SJCRH30 (cell line): ENCODE measurements at places on chromosomes 4 and X.

DNA sequence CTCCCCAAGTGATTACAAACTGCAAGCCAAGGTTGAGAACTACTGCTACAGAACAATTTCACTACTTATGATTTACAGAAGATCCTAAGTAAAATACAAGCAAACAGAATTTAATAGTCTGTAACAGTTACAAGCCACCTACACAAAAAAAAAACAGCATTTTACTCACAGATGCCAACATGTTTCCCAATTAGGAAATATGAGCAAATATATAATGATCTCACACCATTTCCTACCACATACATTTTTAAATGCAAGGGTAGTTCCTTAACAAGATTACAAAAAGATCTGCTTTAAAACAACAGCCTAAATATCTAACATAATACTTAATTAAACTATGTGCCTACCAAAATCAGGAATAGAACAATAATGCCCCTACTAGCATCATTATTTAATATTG lies 63.4 kb downstream of the EFHC2 start:
- DNase-seq, result no peak

GRCh38 chr4:84796394-84796793 lies 170.1 kb downstream of the WDFY3 start:
- DNase-seq, result no peak

GRCh38 chr4:24655971-24656370 lies 71.6 kb upstream of the DHX15 start:
- no peak for DNase-seq

DNA sequence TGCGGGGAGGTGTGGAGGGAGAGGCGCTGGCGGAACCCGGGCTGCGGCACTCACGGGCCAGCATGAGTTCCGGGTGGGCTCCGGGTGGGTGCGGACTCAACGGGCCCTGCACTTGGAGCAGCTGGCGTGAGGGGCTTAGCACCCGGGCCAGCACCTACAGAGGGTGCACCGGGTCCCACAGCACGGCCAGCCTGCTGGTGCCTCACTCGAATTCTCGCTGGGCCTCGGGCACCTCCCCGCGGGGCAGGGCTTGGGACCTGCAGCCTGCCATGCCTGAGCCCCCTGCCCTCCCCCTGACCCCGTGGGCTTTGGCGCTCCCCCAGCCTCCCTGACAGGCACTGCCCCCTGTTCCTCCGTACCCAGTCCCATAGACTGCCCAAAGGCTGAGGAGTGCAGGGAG lies 10.8 kb upstream of the CAMK2D start:
- no peak for DNase-seq

DNA sequence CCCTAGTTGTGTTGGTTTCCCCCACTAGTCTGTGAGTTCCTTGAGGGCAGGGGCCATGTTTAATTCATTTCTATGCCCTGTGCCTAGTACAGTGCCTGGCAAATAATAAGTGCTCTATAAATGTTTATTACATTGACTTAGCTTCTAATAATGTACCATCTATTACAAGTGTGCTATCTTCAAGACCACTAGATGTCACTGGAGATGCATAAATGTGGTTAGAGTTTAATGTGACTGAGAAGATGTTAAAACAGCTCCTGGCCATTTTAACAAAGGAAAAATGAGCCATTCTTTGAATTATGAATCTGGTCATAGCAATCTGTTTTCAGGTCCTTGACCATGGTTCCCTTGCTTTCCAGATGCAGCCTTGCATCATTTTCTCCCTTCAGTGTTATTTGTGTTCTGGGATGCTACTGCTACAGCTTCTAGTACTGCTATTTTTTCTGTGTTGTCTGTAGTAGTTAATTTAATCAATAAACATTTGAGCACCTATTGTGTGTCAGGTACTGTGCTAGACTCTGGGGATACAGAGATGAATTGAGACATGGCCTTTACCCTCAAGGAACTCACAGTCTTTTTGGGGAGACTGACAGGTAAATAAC lies 43.2 kb downstream of the SLC9A6 start:
- peak; percentile 58 for DNase-seq

- DNase-seq, result peak; percentile 12
Observed at GRCh38 chrX:139126493-139126892, 404.0 kb upstream of the F9 start.

- DNase-seq, result no peak
Observed at GRCh38 chr4:10342866-10343265, 114.4 kb downstream of the ZNF518B start.

- DNase-seq, result no peak
Observed at GRCh38 chrX:123093792-123094191, 90.3 kb upstream of the GRIA3 start.

GRCh38 chr4:11183356-11183740 lies 245.3 kb downstream of the HS3ST1 start:
- no peak for DNase-seq

GRCh38 chrX:6002056-6002455 lies 226.6 kb downstream of the NLGN4X start:
- DNase-seq, result no peak

- no peak for DNase-seq
Observed at GRCh38 chrX:96425200-96425599, 259.4 kb upstream of the DIAPH2 start.

- no peak for DNase-seq
Observed at GRCh38 chr4:101071241-101071640, 276.1 kb downstream of the PPP3CA start.

DNA sequence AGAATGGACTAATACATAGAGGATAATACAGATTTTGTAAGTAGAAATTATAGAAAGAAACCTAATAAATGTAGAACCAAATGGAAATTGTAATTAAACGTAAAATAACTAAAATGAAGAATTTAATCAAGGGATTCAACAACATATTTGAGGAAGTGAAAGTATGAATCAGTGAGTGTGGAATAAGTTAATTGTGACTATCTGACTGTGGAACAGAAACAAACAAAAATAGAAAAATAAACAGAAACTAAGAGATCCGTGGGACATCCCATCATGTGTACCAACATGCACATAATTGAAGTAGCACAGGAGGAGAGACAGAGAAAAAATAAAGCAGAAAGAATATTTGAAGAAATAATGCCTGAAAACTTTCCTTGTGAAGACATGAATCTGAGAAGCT lies 208.6 kb upstream of the TACR3 start:
- DNase-seq, result no peak

DNA sequence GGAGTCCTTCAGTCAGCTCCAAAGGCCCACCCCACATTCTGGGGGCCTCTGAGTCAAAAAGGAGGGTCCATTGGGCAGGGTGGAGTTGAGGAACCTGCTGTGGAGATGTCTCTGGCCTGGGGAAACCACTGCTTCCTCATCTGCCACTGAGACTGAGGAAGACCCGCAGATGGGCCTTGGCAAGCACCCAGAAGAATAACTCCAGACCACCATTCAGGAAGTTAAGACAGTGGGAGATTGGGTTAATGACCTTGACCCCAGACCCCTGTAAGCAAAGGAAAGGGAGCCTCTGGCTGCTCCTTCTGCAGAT lies 8.1 kb upstream of the HSD17B10 start:
- DNase-seq, result no peak

DNA sequence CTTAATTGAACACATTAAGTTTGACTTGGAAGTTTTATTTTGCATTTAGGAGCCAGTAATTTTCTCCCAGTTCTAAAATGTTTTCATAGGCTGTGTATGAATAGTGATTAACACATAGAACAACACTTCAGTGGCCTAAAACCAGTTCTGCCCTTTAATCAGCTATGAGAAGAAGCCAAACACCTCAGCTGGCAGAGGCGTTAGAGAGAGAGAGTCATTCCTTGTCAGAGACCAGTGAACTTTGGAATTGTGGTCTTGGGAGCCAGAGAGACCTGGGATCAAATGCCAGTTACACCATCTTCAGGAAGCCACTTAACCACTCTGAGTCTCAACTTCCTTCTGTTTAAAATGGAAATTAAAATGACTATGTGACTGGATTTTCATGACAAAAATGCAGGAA lies 39.3 kb upstream of the PRPS2 start:
- no peak for DNase-seq

DNA sequence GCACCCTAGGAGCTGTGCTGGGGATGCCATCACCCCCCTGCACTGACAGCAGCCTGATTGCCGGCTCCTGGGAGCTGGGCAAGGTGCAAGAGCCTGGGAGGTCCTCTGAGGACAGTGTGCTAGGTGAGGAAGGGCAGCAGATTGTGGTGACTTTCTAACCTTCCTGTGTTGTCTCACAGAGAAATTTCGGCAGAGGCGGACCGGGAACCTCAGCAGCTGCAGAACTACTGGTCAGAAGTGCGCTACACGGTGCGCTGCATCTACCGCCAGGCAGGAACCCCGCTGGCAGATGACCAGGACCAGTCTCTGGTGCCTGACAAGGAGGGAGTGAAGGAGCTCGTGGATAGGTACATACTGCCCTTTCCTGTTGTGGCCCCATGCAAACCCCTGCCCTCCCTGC lies 89.8 kb downstream of the FAM193A start:
- DNase-seq, result no peak

- no peak for DNase-seq
Observed at GRCh38 chrX:132384301-132384700, 104.5 kb downstream of the MBNL3 start.

- no peak for DNase-seq
Observed at GRCh38 chr4:172898715-172899114, 269.9 kb upstream of the GALNT7 start.

- no peak for DNase-seq
Observed at GRCh38 chr4:123984886-123985285, 588.3 kb downstream of the SPRY1 start.

DNA sequence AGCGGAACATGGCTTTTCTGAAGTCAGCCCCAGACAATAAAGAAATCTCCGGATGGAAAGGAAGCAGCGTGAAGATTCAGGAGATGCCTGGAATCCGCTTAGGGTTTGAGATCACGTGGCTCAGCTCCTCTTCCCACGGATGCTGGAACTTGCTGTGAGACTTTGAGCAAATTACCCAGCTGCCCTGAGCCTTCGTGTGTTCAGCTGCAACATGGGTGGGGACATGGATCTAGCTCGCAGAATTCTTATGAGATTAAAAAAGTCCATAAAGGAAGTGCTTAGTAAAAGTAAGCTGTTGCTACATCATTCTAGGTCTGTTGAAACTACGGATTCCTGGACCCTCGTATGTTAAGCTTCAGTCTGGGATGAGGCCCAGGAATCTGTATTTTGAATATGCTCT lies 55.7 kb upstream of the STIM2 start:
- DNase-seq, result no peak

GRCh38 chrX:39704590-39704989 lies 393.2 kb downstream of the BCOR start:
- DNase-seq, result no peak

DNA sequence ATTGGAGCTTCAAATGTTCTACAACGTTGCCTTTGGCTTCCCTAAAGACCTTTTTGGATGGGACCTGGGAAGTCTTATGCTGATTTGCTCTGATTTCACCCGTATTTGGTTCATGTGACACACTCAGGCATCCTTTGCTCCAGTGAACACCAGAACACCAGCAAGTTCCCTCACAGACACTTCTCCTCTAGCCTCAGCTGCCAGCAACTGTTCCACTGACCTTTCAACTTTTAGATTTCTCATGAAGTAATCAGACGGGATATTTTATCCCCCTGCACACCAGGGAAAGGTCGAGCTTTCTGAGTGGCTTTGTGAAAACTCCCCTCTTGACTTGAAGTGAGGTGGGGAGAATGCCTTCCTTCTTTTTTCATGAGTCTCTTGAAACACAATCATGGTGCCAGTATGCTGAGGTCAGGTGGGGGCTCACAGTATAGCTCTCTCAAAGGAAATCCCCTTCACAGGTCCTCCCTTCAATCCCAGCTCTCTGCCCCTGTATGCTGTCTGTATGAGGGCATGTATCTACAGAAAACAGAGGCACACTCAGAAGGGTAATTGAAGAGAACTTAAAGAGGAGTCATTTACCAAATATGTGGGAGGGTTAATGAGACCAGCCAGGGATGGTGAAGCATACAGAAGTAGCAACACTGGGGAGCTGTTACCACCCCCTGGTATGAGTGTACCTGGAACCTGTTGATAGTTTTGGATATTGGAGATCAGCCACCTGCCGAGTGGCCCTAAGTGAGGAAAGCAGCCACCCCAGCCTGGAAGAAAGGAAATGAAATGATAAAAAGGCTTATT lies 62.7 kb downstream of the FGFBP1 start:
- no peak for DNase-seq

- peak; percentile 73 for DNase-seq
Observed at GRCh38 chr4:7256984-7257810, 64.9 kb downstream of the SORCS2 start.

DNA sequence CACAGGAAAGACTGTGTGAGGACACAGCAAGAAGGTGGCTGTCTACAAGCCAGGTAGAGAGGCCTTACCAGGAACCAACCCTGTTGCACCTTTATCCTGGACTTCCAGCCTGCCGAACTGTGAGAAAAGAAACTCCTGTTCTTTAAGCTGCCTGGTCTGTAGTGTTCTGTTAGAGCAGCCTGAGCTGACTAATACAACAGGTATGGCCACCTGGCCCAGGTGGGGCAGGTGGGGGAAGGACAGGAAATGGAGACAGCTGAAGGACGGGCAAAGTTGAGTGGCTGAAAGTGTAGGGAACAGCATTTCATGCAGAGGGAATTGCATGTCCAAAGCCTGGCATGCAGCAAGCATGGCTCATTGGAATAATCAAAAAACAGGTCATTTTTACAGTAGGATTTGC lies 35.1 kb downstream of the CYTL1 start:
- DNase-seq, result no peak

- DNase-seq, result peak; percentile 57
Observed at GRCh38 chr4:125313497-125313896, 1.3 kb upstream of the FAT4 start.

GRCh38 chr4:41405464-41406112 lies 132.4 kb upstream of the LIMCH1 start:
- DNase-seq, result no peak

GRCh38 chr4:118682928-118683327 lies 2.3 kb upstream of the METTL14 start:
- DNase-seq, result peak; percentile 61

DNA sequence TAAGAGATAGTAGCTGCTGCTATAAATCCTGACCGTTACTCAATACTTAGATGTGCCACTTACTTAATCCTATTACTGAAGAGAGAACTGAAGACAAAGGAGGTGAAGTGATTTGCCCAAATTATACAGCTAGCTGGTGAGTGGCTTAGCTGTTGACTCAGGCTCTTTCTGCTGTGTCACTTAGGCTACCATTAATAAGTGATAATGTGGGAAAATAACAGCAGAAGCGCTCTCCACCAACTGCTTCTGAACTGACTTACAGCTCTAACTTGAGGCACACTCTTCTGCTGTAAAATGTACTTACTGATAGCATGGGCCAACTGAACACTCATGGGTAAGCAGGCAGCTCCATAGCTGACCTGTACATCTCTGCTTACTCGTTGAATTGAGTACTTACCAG lies 7.5 kb upstream of the KLHL5 start:
- no peak for DNase-seq

GRCh38 chr4:67038228-67038566 lies 507.1 kb downstream of the CENPC start:
- no peak for DNase-seq

DNA sequence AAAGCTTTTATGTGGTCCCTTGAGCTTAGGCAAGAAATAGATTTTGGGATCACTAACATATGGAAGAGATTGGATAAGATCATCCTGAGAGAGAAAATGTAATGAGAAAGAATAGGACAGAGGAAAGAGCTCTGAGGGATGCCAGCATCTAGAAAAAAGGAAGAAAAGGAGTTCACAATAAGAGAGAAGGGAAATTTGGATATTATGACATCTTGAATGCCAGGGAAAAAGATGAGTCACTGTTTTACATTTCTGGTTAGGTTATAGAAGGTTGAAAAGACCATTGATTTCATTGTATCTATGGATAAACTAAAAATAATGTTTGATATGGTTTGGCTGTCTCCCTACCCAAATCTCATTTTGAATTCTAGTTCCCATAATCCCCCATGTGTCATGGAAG lies 208.5 kb downstream of the MAD2L1 start:
- DNase-seq, result no peak

- peak; percentile 5 for DNase-seq
Observed at GRCh38 chr4:143424276-143424675, 87.6 kb downstream of the GAB1 start.
